ENCODE measurements at places on chromosomes 5 and 9. TPM values are rescaled to one million over a fixed set of nuclear protein-coding genes. Genes with fewer than 3 reads are reported as not detected.

SLC12A2 gene
- 13.4 TPM for total RNA-seq

INSYN2B gene
- 0.61 TPM for total RNA-seq

WDR41 gene
- total RNA-seq: 40.6 TPM

GARIN3 gene
- total RNA-seq: not detected

SVEP1 gene
- total RNA-seq: 1.8 TPM

ENG gene
- total RNA-seq: 0.17 TPM

TSSK1B gene
- not detected for total RNA-seq

INSL4 gene
- total RNA-seq: 17.0 TPM

TRPM3 gene
- total RNA-seq: not detected

PCDHGB2 gene
- 0.08 TPM for total RNA-seq

PTCH1 gene
- total RNA-seq: 1.8 TPM

DOLPP1 gene
- total RNA-seq: 18.9 TPM

ANKRD34B gene
- 0.18 TPM for total RNA-seq

ANKRD20A1 gene
- 1.0 TPM for total RNA-seq

ARRDC1 gene
- 22.7 TPM for total RNA-seq

NIPSNAP3A gene
- 15.8 TPM for total RNA-seq

LCN12 gene
- total RNA-seq: 1.5 TPM

CHD1 gene
- total RNA-seq: 25.3 TPM

PDGFRB gene
- total RNA-seq: 0.10 TPM

SAXO1 gene
- not detected for total RNA-seq

TAS2R1 gene
- total RNA-seq: not detected

FCN2 gene
- not detected for total RNA-seq

SOHLH1 gene
- not detected for total RNA-seq

OR1L8 gene
- total RNA-seq: not detected

MYORG gene
- total RNA-seq: 5.1 TPM

POC5 gene
- 12.1 TPM for total RNA-seq

EXOSC2 gene
- 56.3 TPM for total RNA-seq

SPINK7 gene
- total RNA-seq: not detected

SARDH gene
- total RNA-seq: 0.10 TPM

GPX3 gene
- 16.4 TPM for total RNA-seq

C9orf153 gene
- total RNA-seq: 0.46 TPM

RECK gene
- total RNA-seq: 6.9 TPM

PHPT1 gene
- total RNA-seq: 312 TPM

CDC25C gene
- total RNA-seq: 10.1 TPM

PLPP7 gene
- 0.08 TPM for total RNA-seq

UGT3A2 gene
- total RNA-seq: not detected

FOXD4L4 gene
- not detected for total RNA-seq

OGN gene
- not detected for total RNA-seq

RETREG1 gene
- 3.8 TPM for total RNA-seq

C9 gene
- total RNA-seq: not detected

CDH10 gene
- 0.18 TPM for total RNA-seq

BTNL9 gene
- total RNA-seq: 0.83 TPM

ENTR1 gene
- 73.1 TPM for total RNA-seq

SLC6A7 gene
- 0.02 TPM for total RNA-seq

FGF1 gene
- total RNA-seq: 0.32 TPM

PCDHB16 gene
- 0.06 TPM for total RNA-seq

SPOCK1 gene
- total RNA-seq: 14.2 TPM

OLFM1 gene
- 10.3 TPM for total RNA-seq

PHF24 gene
- 0.10 TPM for total RNA-seq

IL4 gene
- total RNA-seq: not detected

LRRC19 gene
- not detected for total RNA-seq

CYLC2 gene
- not detected for total RNA-seq

TTC16 gene
- total RNA-seq: not detected

C5orf63 gene
- 4.3 TPM for total RNA-seq

CARD9 gene
- total RNA-seq: 0.53 TPM

DMRT2 gene
- total RNA-seq: not detected

Data from A549 treated with CORT108297 at 1 μM for 4 hours (cell line).